ENCODE measurements at places on chromosomes 16 and 17.

GRCh38 chr16:73527187-73527586 is 479.3 kb upstream of the ZFHX3 start:
- DNase-seq = no peak

DNA sequence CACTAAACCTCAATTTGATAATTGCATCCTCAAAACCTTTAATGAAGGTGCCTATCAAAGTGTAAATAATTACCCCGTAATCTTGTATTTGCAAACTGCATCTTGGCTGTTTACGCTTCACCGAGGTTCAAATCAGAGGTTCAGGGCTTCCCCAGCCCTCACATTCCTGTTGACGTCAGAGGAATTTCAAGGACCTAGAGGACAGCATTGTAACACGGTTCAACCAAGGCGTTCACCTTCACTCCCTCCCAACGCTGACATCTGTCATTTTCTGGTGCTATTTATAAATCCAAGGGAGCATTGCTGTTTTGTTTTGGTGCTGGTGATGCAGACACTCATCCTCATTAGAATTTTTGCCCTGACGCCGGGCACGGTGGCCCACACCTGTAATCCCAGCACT is 691.6 kb upstream of the RBFOX1 start:
- DNase-seq = no peak

DNA sequence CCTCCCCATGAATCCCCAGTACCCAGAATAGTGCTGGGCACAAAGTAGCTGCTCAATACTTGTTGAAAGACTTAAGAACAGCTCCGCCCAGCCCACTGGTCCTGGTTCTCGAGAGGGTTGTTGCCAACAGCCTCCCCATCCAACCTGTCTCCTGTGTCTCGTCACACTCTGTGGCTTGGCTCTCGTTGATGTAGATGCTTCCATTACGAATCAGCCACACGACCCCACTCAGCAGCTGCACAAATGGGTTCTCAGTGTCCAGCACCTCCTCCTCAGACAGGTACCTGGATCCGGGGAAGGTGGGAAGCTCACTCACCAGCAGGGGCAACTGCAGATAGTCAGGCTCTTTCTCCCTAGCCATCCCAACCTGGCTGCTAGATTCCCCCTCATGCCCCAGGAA is 2.1 kb downstream of the NAGPA start:
- DNase-seq = no peak

GRCh38 chr17:59617156-59617732 is 2.5 kb upstream of the CLTC start:
- peak; percentile 80 for DNase-seq

- no peak for DNase-seq
Observed at GRCh38 chr16:56852401-56852730, 12.6 kb upstream of the SLC12A3 start.

DNA sequence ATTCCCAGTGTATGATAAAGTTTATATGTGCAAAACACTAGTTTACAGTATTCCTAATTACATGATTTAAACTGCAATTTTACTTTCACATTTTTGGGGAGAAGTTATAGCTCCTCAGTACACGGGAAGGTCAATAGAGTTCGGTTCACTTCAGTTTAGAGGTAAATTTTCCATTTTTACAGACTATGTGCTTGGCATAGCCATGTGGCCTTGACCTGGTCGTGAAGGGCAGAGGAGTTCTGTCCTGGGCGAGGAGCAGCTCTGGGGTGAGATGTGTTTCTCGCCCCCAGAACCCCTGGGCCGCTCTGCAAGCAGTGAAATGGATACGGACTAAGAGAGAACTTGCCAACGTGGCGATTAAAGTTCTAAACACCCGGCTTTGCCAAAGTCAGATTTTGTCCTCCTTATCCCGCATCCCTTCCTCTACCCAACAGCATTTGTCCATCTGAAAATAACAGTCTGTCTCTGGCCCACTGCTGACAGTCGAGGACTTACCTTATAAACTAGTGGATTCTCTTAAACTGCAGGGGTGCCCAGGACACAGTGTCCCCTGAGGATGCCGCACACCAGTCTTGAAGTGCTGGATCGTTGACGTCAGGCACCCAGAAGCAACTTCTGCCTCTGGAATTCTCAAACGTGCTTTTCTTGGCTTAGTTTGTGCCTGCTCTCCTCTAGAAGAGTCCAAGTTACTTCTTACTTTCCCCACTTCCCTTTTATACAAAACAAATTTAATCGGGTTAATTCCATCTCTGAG is 1.5 kb upstream of the SIAH1 start:
- DNase-seq = no peak

DNA sequence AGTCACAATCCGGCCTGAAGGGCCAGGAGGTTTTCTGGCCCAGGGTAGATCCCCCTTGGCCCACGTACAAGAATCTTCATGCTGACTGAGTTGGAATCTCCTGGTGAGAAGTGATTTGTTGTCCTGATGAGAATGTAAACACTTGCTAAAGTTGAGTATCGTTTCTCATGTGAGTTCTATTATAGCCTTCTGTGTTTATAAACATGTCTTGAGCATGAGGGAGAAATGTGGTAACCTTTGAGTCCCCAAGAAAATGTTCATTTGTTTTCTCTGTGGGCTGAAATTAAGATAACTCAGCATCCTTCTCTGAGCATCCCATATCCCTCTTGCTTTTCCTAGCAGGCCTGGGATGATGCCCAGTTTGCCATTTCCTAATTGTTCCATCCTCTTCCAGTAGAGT is 204.8 kb downstream of the FTO start:
- DNase-seq = no peak

- no peak for DNase-seq
Observed at GRCh38 chr17:8173871-8174322, 2.3 kb downstream of the TMEM107 start.

DNA sequence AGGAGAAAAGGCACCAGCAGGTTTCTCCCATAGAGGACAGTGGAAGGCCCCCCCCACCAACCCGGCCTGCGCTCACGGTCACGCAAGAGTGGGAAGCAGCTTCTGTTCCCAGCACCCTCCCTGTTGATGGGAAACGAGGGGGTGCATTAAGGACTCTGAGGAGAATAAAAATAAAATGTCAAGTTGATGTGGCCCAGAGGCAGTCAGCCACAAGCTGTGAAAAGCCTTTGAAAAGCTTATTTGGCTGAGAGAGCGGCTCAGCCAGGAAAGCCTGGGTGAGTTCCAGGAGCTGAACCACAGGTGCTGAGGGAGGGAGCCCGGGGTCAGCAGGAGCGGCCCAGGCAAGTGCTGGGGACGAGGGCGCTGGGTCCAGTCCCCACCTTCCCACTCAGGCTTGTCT is 26.9 kb upstream of the SPATA32 start:
- no peak for DNase-seq

DNA sequence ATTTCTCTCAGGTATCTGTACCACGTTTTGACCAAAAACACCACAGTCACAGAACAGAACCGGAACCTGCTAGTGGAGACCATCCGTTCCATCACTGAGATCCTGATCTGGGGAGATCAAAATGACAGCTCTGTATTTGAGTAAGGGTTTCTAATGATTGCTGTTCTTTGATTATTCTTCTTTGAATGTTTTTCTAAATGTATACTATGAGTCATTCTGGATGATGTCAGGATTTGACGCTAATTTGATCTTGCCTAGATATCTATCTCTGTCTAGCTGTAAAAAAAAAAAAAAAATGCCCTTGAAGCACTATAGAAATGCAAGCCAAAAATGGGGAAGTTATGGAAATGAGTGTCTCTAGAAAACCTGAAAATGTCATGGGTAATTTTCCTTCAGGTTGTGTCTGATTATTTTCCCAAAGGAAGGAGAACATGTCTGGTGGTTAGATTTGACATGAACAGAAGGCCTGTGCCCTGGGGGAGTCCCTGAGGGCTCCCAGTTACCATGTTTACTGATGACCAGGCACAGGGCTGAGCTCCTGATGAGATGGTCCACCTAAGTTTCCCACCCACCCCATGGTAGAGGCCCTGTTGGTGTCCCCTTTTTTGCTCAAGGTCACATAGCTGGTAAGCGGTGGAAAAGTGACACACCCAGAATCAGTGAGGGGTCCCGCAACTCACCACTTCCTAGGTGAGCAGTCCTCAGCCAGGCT is 13.6 kb downstream of the CLEC16A start:
- DNase-seq = peak; percentile 57

DNA sequence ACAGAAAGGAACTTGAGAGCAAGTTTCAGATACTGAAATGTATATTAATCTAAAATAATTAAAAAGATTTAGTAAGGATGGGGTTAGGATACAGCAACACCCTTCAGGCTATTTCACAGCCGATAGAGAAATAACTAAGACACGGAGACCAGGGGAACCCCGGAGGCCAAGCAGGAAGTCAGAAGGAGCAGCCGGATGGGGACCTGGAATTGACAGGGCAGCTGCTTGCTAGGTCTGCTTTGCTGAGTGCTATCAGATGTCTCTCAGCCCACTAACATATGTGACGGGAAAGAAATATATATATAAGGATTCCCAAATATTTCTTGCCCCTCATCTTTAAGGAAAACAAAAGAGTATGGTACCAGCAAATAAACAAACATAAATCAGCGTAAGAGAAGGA is 154.1 kb upstream of the CDH5 start:
- DNase-seq = peak; percentile 4

DNA sequence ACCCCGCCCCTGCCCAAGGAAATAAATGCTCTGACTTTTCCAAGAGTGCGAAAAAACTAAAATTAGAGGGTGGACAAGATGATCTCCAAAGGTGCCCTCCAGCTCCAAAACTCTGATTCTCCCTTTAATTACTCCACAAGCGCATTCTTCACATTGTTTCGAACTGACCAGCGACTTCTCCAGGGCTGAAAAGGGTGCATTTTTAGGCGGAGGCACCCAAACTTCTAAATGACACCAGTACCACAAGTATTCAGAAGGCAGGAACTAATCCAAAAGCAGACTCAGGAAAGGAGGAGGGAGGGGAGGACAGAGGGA is 750 bp downstream of the ZFHX3 start:
- no peak for DNase-seq

All from inflammatory macrophage treated with lipopolysaccharide for 4 hours (primary cell).